ENCODE measurements at places on chromosomes 13 and 19.

DNA sequence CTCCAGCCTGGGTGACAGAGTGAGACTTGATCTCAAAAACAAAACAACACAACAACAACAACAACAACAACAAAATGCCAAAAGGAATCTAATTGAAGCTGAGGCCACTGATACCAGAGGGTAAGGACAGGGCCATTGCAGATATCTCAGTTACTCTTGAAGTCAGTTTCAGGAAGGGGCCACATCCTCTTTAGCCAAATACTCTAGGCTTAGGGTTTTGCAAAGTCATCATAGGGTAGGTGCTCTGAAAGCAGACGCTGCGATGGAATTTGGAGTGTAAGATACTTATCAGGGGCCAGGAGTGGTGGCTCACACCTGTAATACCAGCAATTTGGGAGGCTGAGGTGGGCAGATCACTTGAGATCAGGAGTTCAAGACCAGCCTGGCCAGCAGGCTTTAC is 46.6 kb upstream of the UBAC2 start:
- DNase-seq: no peak

DNA sequence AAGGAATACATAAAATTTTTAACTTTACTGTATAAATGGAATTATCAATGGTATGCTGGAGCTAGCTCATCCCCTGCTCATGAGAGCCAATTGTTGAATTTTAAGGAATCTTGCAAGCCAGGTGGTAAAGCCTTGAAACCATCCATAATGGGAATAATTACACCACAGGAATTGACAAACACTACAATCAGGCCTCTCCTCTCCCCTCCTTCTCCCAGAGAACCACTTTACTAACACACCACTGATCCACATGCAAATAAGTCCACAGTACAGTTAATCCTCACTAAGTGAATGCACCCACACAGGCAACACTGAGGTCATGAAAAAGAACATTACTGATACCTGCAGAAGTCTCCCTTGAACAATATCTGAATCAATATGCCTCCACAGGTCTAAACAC is 140.5 kb downstream of the KLF12 start:
- no peak for DNase-seq

DNA sequence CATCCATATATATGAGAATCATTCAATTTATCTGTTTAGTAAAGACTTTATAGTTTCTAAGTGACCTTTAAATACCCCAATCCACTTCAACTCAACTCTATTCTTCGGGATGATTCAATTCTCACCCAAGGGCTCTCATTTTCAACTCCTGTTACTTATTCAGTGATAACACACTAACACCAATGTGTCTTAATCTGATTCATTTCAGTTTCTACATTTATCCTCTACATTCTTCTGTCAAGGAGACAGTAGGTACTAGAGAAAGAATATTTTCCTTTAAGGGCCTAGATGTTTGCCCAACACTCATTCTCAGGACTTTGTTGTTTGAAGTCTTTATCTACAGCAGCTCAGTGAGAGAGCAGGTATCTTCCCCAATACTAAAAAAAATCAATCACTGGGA is 7.1 kb downstream of the ARGLU1 start:
- DNase-seq: no peak

GRCh38 chr13:38657191-38657590 is 29.7 kb upstream of the FREM2 start:
- DNase-seq: no peak

DNA sequence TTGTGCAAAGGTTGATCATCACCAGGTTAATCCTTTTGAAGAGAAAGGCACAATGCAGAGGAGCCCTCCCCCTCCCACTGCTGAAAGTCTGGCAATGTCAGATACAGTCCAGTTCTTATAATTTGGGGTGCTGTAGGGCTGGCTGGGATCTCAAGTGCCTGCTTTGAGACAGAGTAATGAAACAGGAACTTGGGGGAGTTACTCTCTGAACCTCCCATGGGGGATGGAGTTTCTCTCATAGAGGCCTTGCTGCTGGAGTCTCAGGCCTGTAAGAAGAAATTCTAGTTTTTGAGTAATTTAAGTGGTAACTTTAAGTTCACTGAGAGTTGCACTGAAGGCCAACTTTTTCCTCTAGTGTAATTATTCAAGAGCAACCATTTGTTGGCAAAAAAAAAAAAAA is 410.5 kb downstream of the KCNRG start:
- DNase-seq: no peak
